Esophagus squamous epithelium (tissue), 5 donors: ENCODE measurements at places on chromosomes 6 and 20. TPM values are rescaled to one million over a fixed set of nuclear protein-coding genes. Genes with fewer than 3 reads are reported as not detected.
A peak's percentile ranks its signal among the peaks of the same experiment; 100 is the strongest.

The TMEM217 gene
- 4.7 TPM for total RNA-seq

The CRYBG1 gene
- 152 TPM for total RNA-seq

The DPPA5 gene
- total RNA-seq: not detected

The PTGIS gene
- 4.1 TPM for total RNA-seq

The MUCL3 gene
- 4.2 TPM for total RNA-seq

The SEC23B gene
- total RNA-seq: 72.3 TPM

The SALL4 gene
- total RNA-seq: 0.26 TPM

The CALHM6 gene
- total RNA-seq: 1.4 TPM

The CTCFL gene
- not detected for total RNA-seq

DNA sequence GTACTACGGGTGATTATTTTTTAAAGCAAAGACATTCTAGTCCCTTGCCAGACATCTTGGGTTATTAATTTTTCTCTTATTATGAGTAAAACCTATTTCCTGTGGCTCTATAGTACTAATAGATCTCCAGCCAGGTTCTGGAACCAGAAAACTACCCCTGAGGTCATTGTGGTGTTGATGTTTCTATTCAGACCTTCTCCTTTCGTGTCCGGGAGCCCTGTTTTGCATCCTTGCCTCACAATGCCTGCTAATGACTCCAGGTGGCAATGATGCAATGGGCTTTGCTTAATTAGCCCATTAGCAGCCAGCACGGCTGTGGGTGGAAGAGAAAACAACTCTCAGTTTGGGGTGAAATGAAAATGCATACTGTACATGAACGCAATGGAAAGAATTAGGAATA lies 62.9 kb upstream of the ARG1 start:
- H3K36me3 ChIP-seq: no peaks in the 10 kb centered on the region
- no peaks in the 10 kb centered on the region for H3K27me3 ChIP-seq
- H3K27ac ChIP-seq: no peak overlapping the region
- H3K4me1 ChIP-seq: no peaks in the 10 kb centered on the region

DNA sequence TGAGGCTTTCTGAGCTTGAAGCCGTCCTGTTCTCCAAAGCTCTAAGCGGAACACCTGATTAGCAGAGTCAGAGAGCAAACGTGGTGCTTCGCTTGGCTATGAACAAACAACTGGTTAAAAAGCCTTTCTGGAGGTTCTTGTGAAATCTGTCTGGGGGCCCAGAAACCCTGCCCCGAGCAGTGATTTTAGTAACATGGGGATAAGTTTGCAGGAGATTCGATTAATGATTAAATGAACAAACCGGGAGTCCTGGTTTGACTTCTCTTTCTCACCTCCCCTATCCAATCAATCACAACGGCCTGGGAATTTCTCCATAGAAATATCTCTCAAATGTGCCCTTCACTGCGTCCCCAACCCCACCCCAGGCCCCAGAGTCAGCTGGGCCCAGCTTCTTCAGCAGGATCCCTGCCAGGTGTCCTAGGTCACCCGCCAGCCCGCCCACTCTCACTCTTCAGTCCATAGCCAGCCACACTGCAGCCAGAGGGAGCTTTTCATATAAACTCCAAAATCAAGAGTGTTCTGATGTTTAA lies 43.6 kb downstream of the ZDHHC14 start:
- no peaks in the 10 kb centered on the region for H3K4me1 ChIP-seq
- no peak overlapping the region for H3K27ac ChIP-seq
- H3K27me3 ChIP-seq: no peaks in the 10 kb centered on the region
- H3K36me3 ChIP-seq: no peaks in the 10 kb centered on the region
- H3K4me3 ChIP-seq: no peak overlapping the region

DNA sequence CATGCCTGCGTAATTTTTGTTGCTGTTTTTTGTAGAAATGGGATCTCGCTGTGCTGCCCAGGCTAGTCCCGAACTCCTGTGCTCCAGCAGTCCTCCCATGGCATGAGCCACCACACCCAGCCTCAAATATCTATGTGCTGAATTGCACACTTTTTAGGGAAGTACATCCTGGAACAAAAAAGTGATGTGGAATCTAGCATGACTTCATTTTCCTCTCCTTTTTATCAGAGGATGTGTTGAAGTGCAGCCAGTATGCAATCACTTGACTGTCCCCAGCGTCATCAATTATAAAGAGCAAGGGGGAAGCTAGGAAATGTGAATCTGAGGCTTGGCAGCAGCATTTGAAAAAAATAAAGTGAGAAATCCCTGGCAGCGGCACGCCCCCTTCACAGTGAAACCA lies 6.4 kb upstream of the EXOC2 start:
- no peaks in the 10 kb centered on the region for H3K36me3 ChIP-seq
- H3K27me3 ChIP-seq: peaks cover 27% of the 10 kb centered on the region
- H3K4me1 ChIP-seq: no peaks in the 10 kb centered on the region
- H3K27ac ChIP-seq: no peak overlapping the region
- no peak for DNase-seq
- H3K4me3 ChIP-seq: no peak overlapping the region

GRCh38 chr20:49207076-49207475 lies 12.1 kb upstream of the DDX27 start:
- H3K4me1 ChIP-seq: no peaks in the 10 kb centered on the region
- DNase-seq: no peak
- H3K4me3 ChIP-seq: no peak overlapping the region
- H3K27ac ChIP-seq: no peak overlapping the region
- no peaks in the 10 kb centered on the region for H3K36me3 ChIP-seq
- no peaks in the 10 kb centered on the region for H3K27me3 ChIP-seq

GRCh38 chr6:37433657-37434271 lies 743 bp downstream of the CMTR1 start:
- H3K4me3 ChIP-seq: peak overlapping the region; percentile 70
- H3K27ac ChIP-seq: peak overlapping the region; percentile 87
- H3K27me3 ChIP-seq: no peaks in the 10 kb centered on the region
- H3K36me3 ChIP-seq: peaks cover 6% of the 10 kb centered on the region
- no peak for DNase-seq
- H3K4me1 ChIP-seq: peaks cover 30% of the 10 kb centered on the region

- peaks cover 56% of the 10 kb centered on the region for H3K4me1 ChIP-seq
- no peak for DNase-seq
- peak overlapping the region; percentile 63 for H3K4me3 ChIP-seq
- H3K27me3 ChIP-seq: no peaks in the 10 kb centered on the region
- H3K36me3 ChIP-seq: no peaks in the 10 kb centered on the region
- peak overlapping the region; percentile 94 for H3K27ac ChIP-seq
These were observed 11.6 kb upstream of the ELOVL5 start for GRCh38 chr6:53360093-53360912.

DNA sequence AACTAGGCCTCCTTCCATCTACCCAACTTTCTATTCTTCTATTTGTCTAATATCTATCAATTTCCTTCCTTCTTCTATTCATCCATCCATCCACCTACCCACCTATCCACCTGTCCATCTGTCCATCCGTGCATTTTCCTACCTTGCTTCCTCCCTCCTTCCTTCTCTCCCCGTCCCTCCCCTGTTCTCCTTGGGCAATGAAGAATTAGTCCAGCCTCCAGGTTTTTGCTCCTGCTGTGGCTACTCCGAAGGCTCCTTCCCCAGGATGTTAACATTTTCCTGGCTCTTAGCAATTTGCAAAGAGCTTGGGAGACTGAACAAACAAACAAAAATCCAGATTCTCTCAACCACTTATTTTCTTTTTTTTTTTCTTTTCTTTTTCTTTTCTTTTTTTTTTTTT lies 81.6 kb downstream of the KCNB1 start:
- no peaks in the 10 kb centered on the region for H3K27me3 ChIP-seq
- H3K4me3 ChIP-seq: no peak overlapping the region
- H3K4me1 ChIP-seq: peaks cover 41% of the 10 kb centered on the region
- no peaks in the 10 kb centered on the region for H3K36me3 ChIP-seq
- H3K27ac ChIP-seq: peak overlapping the region; percentile 56
- no peak for DNase-seq

GRCh38 chr6:167706313-167707109 lies 120.2 kb upstream of the AFDN start:
- H3K36me3 ChIP-seq: no peaks in the 10 kb centered on the region
- H3K4me1 ChIP-seq: no peaks in the 10 kb centered on the region
- H3K27ac ChIP-seq: no peak overlapping the region
- H3K27me3 ChIP-seq: peaks cover 10% of the 10 kb centered on the region
- no peak for DNase-seq
- no peak overlapping the region for H3K4me3 ChIP-seq

DNA sequence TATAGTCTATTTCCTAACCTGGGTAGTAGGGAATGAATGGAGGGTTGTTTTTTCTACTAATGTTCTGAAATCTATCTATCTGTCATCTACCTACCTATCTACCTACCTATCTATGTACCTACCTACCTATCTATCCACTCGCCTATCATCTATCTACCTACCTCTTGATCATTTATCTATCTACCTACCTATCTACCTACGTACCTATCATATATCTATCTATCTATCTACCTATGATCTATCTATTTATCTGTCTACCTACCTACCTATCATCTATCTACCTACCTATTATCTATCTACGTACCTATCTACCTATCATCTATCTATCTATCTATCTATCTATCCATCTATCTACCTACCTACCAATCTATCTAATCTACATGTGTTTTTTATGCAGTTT lies 62.5 kb upstream of the PHACTR1 start:
- no peaks in the 10 kb centered on the region for H3K27me3 ChIP-seq
- H3K4me1 ChIP-seq: no peaks in the 10 kb centered on the region
- H3K36me3 ChIP-seq: no peaks in the 10 kb centered on the region

GRCh38 chr6:27312146-27312949 lies at the start of gene POM121L2:
POM121L2 (minus strand) TSS chr6:27312273; CDS start chr6:27312170, 103 bp downstream.
- H3K27ac ChIP-seq: no peak within 1 kb of the TSS
- peak within 1 kb of the TSS; percentile 54 for H3K4me3 ChIP-seq
- H3K27me3 ChIP-seq: no peaks in the 10 kb centered on the region
- H3K36me3 ChIP-seq: no peaks in the 10 kb centered on the region

- peak overlapping the region; percentile 82 for H3K27ac ChIP-seq
- H3K4me1 ChIP-seq: peaks cover 10% of the 10 kb centered on the region
- H3K27me3 ChIP-seq: no peaks in the 10 kb centered on the region
- H3K4me3 ChIP-seq: peak overlapping the region; percentile 29
- DNase-seq: no peak
- no peaks in the 10 kb centered on the region for H3K36me3 ChIP-seq
These were observed 50.5 kb upstream of the DST start for GRCh38 chr6:56693246-56693607.

GRCh38 chr20:8242066-8242465 lies 110.0 kb downstream of the PLCB1 start:
- no peaks in the 10 kb centered on the region for H3K27me3 ChIP-seq
- DNase-seq: no peak
- H3K27ac ChIP-seq: no peak overlapping the region
- no peaks in the 10 kb centered on the region for H3K36me3 ChIP-seq
- H3K4me1 ChIP-seq: no peaks in the 10 kb centered on the region

DNA sequence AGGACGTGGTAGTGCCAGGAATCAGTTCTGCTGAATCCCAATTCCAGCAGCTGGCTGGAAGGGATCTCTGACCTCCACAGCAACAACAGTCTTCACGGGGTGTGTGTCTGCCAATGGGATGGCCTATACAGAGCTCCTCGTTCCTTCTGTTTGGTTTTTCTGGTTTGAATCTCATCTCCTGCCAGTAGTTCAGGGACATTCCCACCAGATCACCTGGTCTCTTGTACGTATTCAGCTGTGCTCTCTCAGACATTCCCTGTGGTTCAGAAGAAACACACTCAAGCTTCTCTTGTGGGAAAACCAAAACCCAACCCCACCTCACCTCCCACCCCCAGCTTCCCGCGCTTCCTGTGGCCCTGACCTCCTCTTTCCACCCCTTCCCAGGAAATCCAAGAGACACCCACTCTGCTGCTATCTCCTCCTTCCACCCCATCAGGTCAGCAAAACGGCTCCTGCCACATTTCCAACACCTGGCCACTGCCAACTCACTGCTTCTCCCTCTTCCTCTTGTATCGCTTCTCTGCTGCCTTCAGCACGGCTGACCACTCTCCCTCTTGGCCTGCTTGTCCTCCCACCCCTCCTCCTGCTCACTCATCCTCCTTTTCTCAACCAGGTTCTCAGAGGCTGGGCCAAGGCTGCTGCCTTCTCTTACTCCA lies 63.3 kb upstream of the PTGIS start:
- H3K4me3 ChIP-seq: no peak overlapping the region
- no peaks in the 10 kb centered on the region for H3K27me3 ChIP-seq
- H3K4me1 ChIP-seq: peaks cover 43% of the 10 kb centered on the region
- H3K27ac ChIP-seq: peak overlapping the region; percentile 53

DNA sequence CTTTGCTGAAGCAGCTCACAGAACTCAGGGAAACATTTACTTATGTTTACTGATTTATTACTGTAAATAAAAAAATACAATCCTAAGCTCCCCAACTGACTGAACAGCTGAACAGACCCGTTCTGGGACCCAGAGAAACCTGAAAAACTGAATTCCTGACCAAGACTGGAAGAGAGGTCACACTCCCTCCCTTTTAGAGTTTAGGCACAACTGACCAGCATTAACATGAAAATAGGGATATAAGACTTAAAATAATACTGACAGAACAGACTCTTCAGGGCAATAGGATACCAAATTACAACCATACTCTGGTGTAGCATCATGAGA lies 11.7 kb upstream of the RPS10 start:
- H3K36me3 ChIP-seq: no peaks in the 10 kb centered on the region
- no peaks in the 10 kb centered on the region for H3K27me3 ChIP-seq
- H3K4me3 ChIP-seq: no peak overlapping the region

DNA sequence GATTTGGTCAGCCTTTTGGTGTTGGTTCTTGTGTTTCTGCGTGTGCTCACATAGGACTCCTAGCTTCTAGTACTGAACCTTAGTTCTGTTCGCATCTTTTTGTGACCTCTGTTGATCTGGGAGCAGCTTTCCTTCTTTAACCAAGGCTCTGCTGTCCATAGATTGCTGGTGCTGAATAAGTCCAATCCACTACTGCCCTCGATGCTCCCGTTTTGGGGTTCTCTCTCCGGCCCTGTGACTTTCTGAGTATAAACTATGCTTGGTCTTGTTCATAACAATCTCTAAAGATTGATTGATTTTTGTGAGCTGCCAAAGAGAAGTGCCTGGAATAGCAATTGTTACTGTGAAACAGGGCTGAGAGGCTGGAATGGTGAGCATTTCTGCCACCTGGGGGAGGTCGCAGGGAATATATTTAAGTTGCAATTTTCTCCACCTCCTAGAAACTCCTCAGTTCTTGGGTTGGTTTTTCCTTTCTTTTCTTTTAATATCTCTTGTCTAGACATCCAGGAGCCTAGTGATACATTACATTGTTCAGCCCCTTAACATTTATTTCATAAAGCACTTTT lies 422.9 kb upstream of the CHD6 start:
- no peaks in the 10 kb centered on the region for H3K36me3 ChIP-seq
- H3K27me3 ChIP-seq: no peaks in the 10 kb centered on the region
- DNase-seq: no peak
- H3K4me1 ChIP-seq: no peaks in the 10 kb centered on the region

- no peaks in the 10 kb centered on the region for H3K4me1 ChIP-seq
- no peak overlapping the region for H3K4me3 ChIP-seq
- H3K27ac ChIP-seq: no peak overlapping the region
- no peaks in the 10 kb centered on the region for H3K27me3 ChIP-seq
- DNase-seq: no peak
These were observed 167.8 kb downstream of the CARMIL1 start for GRCh38 chr6:25446830-25447569.
